ENCODE measurements at places on chromosomes 12 and 14.

DNA sequence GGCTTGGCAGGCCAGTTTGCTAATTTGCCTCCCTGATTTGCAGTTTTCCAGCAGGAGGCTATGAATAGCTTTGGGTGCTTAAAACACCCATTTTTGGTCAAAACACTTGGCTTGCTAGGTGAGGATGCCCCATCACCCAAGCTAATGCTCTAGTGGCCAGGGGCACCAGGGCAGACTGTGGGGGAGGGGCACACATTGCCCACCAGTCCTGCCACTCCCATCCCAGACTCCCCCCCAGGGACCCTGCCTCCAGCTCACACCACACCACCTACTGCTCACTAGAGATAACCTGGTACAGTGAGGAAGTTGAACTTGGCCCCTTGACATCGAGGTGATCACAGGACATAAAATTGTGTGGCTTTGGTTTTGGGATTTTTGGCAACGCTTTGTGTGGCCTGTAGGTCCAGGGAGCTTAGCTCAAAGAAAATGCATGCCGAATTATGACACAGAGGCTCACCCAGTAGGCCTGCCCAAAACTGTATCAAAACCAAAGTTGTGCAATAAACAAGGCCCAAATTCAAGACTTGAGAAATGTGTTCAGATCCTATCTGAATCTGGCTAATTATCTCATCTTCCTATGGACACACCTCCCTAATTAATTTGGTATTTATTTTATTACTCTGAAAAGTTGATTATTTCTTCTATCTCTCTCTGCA is 4.3 kb downstream of the NUAK1 start:
- no peak for DNase-seq

DNA sequence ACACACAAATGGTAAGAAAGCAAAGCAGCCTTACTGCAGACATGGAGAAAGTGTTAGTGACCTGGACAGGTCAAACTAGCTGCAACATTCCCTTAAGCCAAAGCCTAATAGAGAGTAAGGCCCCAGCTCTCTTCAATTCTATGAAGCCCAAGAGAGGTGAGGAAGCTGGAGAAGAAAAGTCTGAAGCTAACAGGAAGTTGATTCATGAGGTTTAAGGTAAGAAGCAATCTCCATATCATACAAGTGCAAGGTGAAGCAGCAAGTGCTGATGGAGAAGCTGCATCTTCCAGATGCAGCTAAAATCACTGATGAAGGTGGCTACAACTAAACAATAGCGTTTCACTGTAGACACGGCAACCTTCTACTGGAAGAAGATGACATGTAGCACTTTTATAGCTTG is 53.5 kb downstream of the PPP1R12A start:
- no peak for DNase-seq

- peak; percentile 49 for DNase-seq
These were observed 1.0 kb downstream of the ELK3 start for GRCh38 chr12:96194971-96195844.

DNA sequence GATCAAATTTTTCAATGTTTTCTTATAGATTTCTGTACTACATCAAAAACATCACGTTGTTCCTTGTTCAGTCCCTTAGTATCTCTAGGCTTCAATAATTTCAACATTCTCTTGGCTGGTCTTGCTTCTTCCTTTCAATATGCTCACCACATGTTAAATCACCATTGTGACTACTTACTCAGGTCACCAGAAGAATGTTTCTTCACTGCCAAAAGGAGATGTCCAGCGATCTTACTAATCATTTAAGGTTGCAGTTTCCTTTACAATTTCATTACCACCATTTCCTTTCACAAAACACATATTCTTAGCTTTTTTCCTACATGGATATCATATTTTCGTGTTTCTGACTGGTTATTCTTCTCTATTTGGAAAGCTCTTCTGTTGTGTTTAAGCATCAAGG is 363.8 kb downstream of the NAV3 start:
- DNase-seq: no peak

GRCh38 chr14:73173092-73173735 is 36.9 kb downstream of the PSEN1 start:
- no peak for DNase-seq

DNA sequence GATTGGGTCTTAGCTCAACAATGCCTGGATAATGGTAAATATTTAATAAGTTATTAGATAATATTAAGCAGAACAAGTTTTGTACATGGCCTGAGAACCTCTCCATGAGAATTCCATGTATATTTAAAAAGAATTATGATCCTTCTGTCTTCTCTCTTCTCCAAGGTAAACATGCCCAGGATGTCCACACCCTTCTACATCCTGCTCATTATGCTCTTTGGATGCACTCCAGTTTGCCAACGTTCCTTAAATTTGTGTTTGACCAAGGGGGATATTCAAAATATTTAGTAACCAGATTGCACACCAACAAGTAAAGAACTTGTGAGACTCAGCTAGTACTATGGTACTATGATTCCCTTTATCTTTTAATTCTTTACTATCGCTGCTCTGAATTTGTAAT is 44.8 kb upstream of the ERGIC2 start:
- no peak for DNase-seq

DNA sequence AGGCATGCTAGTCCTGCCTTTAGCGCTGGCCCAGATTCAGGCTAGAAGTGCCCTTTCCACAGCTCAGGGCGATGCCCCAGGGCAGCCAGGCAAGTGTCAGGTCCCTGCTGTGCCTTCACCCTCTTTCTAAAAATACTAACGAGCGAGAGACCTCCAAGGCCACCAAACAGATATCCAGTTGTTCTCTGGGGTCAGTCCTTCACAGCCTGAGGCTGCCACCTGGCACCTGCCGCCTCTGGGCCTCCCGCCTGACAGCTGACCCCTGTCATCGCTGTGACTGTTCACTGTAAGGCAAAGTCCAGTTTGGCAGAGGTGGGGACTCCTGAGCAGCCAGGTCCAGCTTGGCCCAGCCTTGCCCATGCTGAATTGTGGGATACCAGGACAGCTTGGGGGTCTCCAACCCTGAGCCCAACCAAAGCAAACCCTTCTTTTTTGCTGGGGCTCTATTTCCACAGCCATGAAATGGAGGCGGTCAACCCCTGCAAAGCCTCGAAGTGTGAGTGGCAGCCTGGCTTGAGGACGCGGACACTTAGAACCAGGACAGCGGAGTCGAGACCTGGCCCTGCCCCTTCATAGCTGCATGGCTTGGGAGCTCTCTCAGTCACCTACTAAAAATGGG is 79.9 kb downstream of the NINJ2 start:
- DNase-seq: no peak

DNA sequence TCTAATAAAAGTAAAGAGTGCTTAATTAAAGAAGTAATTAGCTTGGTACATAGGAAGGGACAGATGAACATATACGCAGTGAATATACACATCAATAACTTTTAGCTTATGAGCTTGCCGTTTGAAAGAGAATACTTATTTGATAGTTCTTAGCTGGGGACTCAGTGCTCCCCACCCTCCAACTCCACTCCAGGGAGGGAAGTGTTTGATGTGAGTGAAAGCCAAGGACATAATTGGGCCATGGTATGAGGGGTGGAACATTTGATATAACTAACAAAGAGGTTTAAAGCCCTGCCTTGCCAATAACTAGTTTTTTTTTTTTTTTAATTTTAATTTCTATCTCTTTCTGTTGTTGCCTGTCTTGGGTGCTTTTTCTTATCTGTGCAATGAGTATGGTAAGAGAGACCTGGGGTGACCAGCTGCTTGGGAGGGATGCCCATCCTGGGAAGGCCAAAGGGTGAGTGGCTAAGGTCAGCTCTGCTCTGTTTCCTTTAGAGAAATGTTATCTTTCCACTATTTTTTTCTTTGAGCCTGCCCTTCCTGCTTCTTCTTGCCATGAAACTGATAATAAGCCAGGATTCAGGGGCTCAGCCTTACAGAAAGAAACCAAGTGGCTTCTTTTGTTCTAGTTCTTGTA is 132.8 kb upstream of the CPSF6 start:
- DNase-seq: no peak

DNA sequence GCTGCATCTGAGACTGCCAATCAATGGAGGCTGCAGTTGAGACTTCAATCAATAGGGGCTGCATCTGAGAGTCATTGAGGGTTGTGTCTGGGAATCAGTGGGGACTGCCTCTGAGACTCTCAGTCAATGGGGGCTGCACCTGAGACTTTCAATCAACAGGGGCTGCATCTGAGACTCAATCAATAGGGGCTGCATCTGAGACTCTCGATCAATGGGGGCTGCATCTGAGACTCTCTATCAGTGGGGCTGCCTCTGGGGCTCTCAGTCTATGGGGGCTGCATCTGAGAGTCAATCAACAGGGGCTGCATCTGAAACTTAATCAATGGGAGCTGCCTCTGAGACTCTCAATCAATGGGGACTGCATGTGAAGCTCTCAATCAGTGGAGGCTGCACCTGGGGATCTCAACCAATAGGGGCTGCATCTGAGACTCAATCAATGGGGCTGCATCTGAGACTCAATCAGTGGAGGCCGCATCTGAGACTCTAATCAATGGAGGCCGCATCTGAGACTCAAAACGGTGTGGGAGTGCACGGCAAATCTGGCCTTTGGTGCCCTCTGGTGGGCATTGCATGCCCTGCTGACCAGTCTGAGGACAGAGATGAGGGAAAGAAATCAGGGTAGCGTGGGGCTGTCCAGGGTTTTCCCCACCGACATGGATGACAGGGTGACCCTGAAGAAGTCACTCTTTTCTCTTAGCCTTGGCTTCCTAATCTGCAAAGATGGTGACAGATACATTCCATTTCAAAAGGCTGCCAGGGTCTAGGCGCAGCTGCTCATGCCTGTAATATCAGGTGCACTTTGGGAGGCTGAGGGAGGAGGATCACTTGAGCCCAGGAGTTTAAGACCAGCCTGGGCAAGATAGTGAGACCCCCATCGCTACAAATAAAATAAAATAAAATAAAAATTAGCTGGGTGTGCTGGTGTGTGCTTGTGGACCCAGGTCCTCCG is 41.3 kb upstream of the EIF5 start:
- DNase-seq: peak; percentile 49

DNA sequence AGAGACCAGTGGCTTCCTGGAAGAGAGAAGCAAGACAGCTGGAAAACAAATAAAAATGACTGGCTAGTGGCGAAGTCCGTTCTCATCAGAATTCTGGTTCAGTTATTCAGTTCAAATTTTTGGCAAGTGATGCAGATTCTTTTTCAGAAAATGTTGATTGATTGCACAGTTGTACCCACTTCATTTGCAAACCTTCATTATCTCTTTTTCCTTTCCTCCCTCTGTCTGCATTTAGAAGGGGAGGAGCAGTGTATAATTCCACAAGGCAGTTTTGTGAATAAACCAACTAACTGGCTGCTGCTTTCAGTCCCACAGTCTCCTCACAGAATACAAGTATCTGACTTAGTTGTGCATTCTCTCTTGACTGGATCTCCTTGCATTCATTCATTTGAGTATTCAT is 417.5 kb downstream of the NPAS3 start:
- DNase-seq: no peak

DNA sequence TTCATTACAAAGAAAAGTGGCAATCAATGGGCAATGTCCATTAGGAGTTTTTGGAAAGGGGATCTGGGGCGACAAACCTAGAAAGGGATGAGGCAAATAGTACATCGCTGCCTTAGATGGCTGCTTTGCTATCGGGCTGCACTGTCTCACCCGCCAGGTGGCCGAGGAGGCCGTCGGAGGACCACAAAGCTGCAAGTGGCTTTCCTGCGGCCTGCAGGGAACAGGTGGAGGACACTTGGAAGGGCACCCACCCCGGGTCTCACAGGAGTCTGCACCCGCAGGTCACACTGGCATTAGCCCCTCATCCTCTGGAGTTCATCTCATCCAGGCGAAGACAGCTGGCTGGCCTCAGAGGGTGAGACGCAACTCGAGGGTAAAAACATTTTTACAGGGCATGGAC is 1392.5 kb downstream of the AACS start:
- DNase-seq: no peak

DNA sequence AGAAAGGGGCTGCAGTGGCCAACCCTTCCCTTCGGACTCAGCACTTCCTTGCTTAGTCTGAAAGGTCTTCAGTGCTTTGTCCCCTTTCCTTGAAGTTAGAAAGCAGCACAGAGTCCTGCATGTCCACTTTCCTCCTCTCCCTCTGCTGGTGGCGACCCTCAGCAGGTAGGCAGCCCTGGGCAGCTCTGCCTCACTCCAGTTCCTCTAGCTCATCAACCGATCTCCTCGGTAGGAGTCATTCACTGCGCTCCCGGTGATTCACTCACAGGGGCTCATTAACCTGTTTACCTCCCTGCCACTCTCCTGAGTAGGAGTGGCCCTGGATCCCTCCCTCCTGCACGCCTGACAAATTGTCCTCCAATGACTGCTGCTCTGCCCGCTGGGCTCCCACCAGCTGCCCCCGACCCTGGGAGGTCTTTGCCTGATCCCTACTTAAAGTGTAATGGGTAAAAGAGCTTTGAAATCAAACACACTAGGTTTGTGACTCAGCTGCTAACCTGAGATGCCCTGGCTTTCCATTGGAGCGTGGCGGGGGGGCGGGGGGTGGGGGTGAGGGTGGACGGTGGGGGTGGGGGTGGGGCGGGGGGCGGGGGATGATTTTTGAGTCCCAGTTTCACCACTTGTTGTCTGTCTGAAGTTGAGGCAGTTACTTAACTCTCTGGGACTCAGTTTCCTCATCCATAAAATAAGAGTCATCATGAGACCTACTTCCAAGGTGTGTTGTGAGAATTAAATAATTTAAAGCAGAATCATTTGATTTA is 4.2 kb downstream of the SCNN1A start:
- DNase-seq: no peak

DNA sequence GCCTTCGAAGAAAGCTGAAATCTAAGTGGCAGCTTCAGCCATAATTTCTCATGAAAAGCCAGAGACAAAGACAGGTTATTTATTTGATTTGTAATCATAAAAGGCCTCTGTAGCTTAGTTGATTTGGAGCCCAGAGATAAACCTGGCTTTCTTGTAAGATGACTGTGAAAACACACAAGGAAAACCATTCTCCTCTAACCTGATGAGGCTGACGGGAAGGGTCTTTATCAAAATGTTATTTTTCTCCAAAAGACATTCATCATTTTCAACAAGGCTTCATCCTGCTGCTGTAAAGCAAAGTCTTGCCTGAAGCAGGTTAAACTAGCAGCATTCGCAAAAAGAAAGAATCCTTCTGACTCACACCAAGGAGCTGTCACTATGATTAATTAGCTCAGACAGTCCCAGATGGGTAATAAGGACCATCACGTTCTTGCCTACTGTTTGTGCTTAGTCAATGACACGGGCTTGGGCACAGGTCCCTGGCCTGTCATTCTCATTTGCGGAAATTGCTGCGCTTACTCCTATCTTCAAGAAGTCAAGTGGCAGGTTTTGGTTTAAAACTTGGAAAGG is 286.6 kb downstream of the C12orf75 start:
- no peak for DNase-seq

Measured in stimulated activated CD4-positive, alpha-beta T cell treated with anti-CD3 and anti-CD28 coated beads, Interleukin-15, amount 100 ng/mL, for 1 hour (primary cell).